ENCODE measurements at places on chromosomes 6 and 20. TPM values are rescaled to one million over a fixed set of nuclear protein-coding genes. Genes with fewer than 3 reads are reported as not detected.
A peak's percentile ranks its signal among the peaks of the same experiment; 100 is the strongest.

DNA sequence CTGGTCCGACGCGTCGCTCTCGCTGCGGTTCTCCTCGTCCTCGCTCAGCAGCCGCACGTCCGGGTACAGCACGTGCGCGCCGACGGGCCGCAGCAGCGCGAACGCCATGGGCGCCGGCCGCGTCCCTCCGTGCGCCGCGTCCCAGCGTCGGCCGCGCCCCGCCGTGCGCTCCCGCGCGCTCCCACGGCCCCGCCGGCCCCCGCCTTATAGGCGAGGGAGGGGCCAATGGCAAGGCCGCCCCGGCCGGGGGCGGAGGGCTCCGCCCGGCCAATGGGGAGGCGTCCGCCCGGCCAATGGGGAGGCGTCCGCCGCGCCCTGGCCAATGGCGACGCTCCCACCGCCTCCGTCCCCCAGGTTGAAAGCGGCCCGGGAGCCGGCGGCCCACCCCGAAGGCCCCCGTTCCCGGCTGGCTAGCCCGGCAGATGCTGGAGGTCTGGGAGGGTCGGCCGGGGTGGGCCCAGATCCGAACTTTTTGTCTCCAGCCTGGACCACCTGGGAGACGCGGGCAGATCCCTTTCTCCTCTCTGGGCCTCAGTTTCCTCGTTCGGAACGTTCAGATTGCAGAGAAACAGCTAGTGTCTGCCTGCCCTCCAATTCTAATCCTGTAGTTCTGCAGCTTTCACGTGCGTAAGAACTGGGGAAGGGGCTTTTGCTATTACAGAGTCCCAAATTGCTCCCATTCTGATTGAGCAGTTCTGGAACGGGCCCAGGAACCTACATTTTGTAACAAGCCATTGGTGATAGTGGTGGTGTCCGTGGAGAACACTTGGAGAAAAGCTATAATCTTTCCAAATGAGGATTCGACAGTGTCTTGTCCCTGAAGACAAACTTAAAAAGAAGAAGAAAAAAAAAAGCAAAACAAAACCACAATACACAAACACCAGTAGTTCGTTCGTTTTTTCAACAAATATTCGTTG lies at the start of gene TCF15:
TCF15 (minus strand) TSS at position 180 of the 917 bp plus-strand sequence; CDS start at position 108, 72 bp downstream.
- peak; percentile 87 for DNase-seq
- H3K27me3 ChIP-seq, result peaks cover 67% of the 10 kb centered on the region
- peak within 1 kb of the TSS; percentile 40 for H3K4me3 ChIP-seq
- H3K4me1 ChIP-seq, result no peaks in the 10 kb centered on the region
- no peaks in the 10 kb centered on the region for H3K36me3 ChIP-seq
- H3K27ac ChIP-seq, result no peak within 1 kb of the TSS

DNA sequence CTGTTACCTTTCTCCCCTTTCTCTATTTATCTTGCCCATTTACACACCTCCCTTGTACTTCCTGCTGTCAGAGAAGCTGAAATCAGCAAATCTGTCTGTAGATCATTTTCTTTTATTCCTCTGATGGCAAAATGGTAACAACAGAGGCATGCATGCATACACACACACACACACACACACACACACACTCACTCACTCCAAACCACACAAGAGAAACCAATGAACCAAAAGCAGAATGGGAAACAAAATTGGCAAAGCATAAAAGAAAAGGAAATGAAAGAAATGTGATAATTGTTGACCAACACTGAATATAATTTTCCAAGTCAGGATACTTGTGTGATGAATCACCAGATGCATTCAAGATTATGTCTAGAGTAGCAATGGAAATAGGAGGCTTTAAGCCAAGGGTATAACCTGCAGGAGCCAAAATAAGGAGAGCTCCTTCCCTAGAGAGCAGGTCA lies 172.4 kb downstream of the PLCB4 start:
- no peak overlapping the region for H3K27ac ChIP-seq
- H3K4me3 ChIP-seq, result no peak overlapping the region
- no peaks in the 10 kb centered on the region for H3K36me3 ChIP-seq
- H3K27me3 ChIP-seq, result no peaks in the 10 kb centered on the region
- H3K4me1 ChIP-seq, result peaks cover 23% of the 10 kb centered on the region
- DNase-seq, result no peak

DNA sequence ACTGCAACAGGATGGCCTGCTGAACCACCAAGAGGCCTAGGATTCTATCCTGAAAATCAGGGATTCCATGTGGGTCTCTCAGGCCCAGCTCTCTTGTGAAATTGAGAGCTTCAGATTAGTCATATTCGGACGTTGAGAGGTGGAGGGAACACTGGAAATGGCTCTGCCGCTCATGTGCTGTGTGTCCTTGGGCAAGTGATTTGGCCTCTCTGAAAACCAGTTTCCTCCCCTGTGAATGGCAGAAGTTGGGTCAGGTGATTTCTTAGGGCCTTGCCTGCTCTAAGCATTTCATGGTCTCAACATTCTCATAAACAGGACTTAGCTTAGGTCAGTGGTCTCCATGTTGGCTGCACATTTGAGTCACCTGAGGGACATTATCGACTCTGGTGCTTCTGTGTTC lies 470.1 kb downstream of the PREX1 start:
- no peak for DNase-seq
- peaks cover 6% of the 10 kb centered on the region for H3K4me1 ChIP-seq

GRCh38 chr6:83878902-83879644 lies 19.6 kb downstream of the CYB5R4 start:
- H3K27me3 ChIP-seq, result no peaks in the 10 kb centered on the region
- peaks cover 13% of the 10 kb centered on the region for H3K4me1 ChIP-seq
- no peak overlapping the region for H3K27ac ChIP-seq
- H3K36me3 ChIP-seq, result no peaks in the 10 kb centered on the region

DNA sequence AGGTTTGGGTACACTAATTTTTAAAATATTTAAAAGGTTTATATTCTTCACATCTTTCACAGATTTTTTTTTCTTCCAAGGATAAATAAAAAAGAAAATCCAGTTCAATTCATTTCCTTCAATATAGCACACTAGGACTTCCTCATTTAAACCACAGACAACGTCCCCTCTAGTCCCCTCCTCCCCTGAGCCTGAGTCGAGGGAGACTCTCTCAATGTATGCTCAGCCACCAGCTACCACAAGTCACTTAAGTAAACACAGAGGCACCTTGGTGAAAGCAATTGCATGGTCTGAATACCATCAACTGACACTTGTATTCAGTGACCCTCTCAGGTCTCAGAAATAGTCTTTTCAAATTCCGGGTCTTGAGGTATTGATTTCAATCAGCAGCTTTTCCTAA lies 88.6 kb downstream of the SIM1 start:
- no peak overlapping the region for H3K27ac ChIP-seq
- DNase-seq, result peak; percentile 15
- H3K4me3 ChIP-seq, result no peak overlapping the region
- H3K36me3 ChIP-seq, result no peaks in the 10 kb centered on the region
- H3K27me3 ChIP-seq, result no peaks in the 10 kb centered on the region

DNA sequence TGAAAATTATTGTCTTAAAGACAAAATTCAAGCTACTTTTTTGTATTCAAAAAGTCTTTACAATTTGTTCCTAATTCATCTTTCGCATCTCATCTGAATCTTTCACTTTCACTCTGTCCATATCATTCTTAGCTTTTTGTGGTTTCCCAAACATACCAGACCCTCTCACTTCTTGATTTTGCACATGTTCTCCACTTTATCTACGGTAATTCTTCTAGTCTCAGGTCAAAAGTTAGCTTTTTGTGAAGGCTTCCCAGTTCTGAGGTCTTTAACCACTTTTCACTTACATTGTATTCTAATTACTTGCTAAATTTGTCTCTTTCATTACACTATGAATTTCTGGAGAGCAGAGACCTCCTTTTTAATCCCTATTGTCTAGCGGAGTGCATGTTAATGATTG lies 34.6 kb upstream of the EPHA7 start:
- no peak for DNase-seq
- no peak overlapping the region for H3K27ac ChIP-seq
- no peak overlapping the region for H3K4me3 ChIP-seq
- no peaks in the 10 kb centered on the region for H3K27me3 ChIP-seq
- peaks cover 21% of the 10 kb centered on the region for H3K4me1 ChIP-seq
- H3K36me3 ChIP-seq, result no peaks in the 10 kb centered on the region

GRCh38 chr6:38554700-38555413 lies 84.9 kb downstream of the BTBD9 start:
- no peaks in the 10 kb centered on the region for H3K36me3 ChIP-seq
- DNase-seq, result no peak
- H3K4me3 ChIP-seq, result no peak overlapping the region
- no peaks in the 10 kb centered on the region for H3K4me1 ChIP-seq
- no peaks in the 10 kb centered on the region for H3K27me3 ChIP-seq
- H3K27ac ChIP-seq, result no peak overlapping the region

- DNase-seq, result no peak
- no peaks in the 10 kb centered on the region for H3K27me3 ChIP-seq
- H3K36me3 ChIP-seq, result no peaks in the 10 kb centered on the region
- H3K27ac ChIP-seq, result no peak overlapping the region
These were observed 90.1 kb upstream of the SLC22A16 start for GRCh38 chr6:110566346-110567125.

DNA sequence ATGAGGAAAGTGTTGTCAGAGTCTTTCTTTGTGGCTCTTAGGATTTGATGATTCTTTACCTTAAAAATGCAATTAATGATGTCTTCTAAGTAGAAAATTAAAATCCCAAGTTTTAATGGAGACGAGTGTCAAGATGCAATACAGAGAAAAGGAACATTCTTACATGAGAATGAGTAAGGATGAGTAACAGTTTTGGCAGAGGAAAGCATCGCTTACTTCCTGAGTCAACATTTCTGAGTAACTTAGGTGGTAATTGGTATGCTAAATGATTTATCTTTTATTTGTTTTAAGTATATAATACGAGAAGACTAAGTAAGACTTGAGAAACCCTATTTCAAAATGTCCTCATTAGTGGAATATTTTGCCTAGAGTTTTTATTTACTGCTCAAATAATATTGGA lies 101.3 kb downstream of the RTN4IP1 start:
- H3K4me3 ChIP-seq, result no peak overlapping the region
- H3K36me3 ChIP-seq, result no peaks in the 10 kb centered on the region
- H3K4me1 ChIP-seq, result no peaks in the 10 kb centered on the region
- DNase-seq, result no peak
- no peaks in the 10 kb centered on the region for H3K27me3 ChIP-seq

- H3K27me3 ChIP-seq, result no peaks in the 10 kb centered on the region
- H3K4me3 ChIP-seq, result no peak overlapping the region
- no peak overlapping the region for H3K27ac ChIP-seq
- H3K4me1 ChIP-seq, result no peaks in the 10 kb centered on the region
- no peaks in the 10 kb centered on the region for H3K36me3 ChIP-seq
These were observed 35.5 kb downstream of the SESN1 start for GRCh38 chr6:109059153-109059552.

GRCh38 chr20:5020760-5021159 lies 19.4 kb upstream of the SLC23A2 start:
- H3K27ac ChIP-seq, result no peak overlapping the region
- no peak for DNase-seq
- no peaks in the 10 kb centered on the region for H3K4me1 ChIP-seq
- H3K36me3 ChIP-seq, result no peaks in the 10 kb centered on the region
- H3K27me3 ChIP-seq, result no peaks in the 10 kb centered on the region

DNA sequence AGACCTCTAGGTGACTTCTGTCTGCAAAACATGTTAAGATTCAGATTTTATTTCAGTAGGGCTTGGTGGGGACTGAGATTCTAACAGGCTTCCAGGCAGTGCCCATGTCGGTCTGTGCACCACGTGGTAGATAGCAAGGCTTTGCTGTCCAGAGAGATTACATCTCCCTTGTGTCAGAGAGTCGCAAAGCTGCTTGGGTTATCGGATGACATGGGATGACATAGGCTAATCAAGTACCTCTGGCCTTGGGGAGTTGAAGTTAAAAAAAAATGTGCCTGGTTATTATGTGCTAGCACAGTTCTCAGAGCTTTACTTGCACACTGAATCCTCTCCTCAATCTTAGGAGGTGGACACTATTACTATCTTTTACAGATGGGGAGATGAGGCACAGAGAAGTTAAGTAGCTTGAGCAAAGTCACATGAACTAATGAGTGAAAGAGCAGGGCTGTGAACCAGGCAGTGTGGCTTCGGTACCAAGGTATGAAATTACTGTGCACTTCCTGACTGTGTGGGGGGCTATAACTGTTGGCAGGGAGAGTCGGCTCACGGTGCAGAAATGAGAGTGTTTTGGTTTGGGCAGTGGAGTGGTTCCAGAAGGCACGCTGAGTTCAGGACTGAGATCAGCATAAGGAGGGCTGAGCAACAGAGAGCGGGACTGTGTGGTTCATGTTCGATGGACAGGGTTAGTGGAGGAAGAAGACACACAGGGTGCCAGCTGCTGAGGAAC lies 41.1 kb downstream of the FARS2 start:
- no peaks in the 10 kb centered on the region for H3K36me3 ChIP-seq
- DNase-seq, result no peak

GRCh38 chr6:157490611-157491269 lies 109.8 kb downstream of the ZDHHC14 start:
- no peak for DNase-seq
- no peaks in the 10 kb centered on the region for H3K36me3 ChIP-seq
- H3K4me1 ChIP-seq, result peaks cover 28% of the 10 kb centered on the region
- H3K27me3 ChIP-seq, result no peaks in the 10 kb centered on the region
- H3K4me3 ChIP-seq, result no peak overlapping the region

- H3K36me3 ChIP-seq, result no peaks in the 10 kb centered on the region
- H3K4me1 ChIP-seq, result peaks cover 4% of the 10 kb centered on the region
- no peak overlapping the region for H3K4me3 ChIP-seq
These were observed 715.1 kb downstream of the PTPRT start for GRCh38 chr20:42474646-42475045.

- DNase-seq, result no peak
- no peaks in the 10 kb centered on the region for H3K36me3 ChIP-seq
These were observed 14.2 kb downstream of the NCOA3 start for GRCh38 chr20:47515843-47516242.

DNA sequence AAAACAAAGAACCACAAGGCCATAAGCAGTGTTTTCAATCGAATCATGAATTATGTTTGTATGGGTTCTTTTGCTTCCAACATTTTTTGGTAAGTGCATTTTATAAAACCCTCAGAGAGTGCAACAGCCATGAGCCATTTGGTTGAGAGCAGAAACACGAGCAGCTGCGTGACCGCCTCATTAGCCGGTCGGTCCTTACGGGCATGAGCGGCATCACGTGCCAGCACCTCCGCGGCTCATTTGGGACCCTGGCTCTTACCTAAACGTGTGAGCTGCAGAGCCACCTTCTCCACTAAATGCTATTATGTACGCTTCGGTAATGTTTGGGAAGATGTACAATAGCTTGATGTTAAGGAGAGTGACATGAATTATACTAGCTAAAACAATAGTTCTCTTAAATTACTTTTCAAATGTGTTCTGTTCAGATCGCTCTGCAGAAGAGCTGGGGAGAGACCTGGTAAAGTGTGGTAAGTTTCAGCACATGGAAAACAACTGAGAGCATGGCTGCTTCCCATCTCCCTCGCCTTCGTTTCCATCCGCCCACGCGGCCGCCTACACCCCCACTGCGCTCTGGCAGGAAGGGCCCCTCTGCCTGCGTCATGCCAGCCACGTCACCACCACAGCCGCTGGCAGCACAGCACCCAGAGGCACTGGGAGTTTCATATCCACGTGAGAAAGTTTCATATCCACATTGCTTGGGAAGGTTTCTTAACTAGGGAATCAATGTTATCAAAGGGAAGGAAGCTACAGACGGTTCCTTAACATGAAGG lies 23.7 kb upstream of the PDE10A start:
- H3K4me3 ChIP-seq, result no peak overlapping the region
- no peaks in the 10 kb centered on the region for H3K27me3 ChIP-seq
- no peaks in the 10 kb centered on the region for H3K4me1 ChIP-seq

- no peaks in the 10 kb centered on the region for H3K27me3 ChIP-seq
- H3K36me3 ChIP-seq, result no peaks in the 10 kb centered on the region
- DNase-seq, result no peak
- no peak overlapping the region for H3K4me3 ChIP-seq
- no peak overlapping the region for H3K27ac ChIP-seq
These were observed 103.2 kb upstream of the SUPT3H start for GRCh38 chr6:45480752-45481415.

LTB gene
- 0.15 TPM for total RNA-seq

ACSS1 gene
- not detected for total RNA-seq

MAS1 gene
- not detected for total RNA-seq

MAP3K4 gene
- total RNA-seq, result 44.2 TPM

VGLL2 gene
- not detected for total RNA-seq

All from neural progenitor cell (in vitro differentiated cells).